ENCODE measurements at places on chromosomes 6 and 20. TPM values are rescaled to one million over a fixed set of nuclear protein-coding genes. Genes with fewer than 3 reads are reported as not detected.

GRCh38 chr6:93416571-93417420 lies 2.6 kb downstream of the EPHA7 start:
- DNase-seq = peak; percentile 41

DNA sequence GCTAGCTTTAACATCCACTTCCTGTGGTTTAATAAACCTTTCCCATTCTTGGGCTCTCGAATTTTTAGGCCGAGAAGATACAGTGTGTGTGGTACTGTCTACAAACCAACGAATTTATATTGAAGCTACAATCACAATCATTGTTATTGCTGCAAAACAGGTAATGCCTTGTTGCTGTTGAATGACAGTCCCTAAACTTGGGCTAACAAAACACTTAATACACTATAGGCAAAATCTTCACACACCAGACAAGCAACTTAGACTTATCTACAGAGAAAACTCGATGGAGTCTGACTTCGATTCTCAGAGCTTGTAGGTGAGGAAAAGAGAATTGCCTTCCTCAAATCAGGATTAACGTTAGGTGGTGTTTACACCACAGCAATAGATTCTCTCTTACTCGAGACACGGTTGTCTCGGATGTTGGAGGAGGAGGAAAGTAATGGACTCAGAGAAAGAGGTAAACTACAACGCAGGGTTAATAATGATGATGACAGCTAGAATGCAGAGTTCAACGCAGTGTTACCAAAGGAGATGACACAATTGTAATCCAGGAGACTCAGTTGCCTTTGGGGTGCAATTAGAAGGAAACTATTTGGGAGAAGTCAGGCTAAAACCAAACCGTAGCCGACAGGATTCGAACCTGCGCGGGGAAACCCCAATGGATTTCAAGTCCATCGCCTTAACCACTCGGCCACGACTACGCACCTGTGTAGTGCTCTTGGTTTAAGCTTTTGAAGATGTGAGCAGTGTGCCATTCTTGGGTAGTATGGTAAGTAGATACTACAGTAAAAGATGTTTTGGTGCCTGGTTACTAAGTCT lies 32.5 kb upstream of the ZNF184 start:
- no peak for DNase-seq

The RIMS4 gene
- total RNA-seq = 0.58 TPM

The DEFB124 gene
- not detected for total RNA-seq

GRCh38 chr20:1397710-1398109 lies 4.9 kb upstream of the FKBP1A start:
- DNase-seq = peak; percentile 23

DNA sequence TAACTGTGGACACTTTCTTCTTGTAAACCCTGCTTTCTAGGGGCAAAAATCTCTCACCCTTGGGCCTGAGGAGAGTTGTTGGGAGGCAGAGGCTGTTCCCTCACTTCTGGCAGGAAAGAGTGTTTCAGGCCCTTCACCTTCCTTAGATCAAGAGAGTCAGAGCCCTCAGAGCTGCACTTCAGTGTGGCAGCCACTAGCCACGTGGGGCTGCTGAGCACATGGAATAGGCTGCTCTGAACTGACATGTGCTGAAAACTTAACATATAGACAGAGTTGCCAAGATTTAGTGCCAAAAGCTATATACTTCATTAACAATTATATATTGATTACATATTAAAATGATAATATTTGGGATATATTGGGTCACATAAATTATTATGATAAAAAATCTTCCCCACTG lies 4.4 kb upstream of the LMBRD1 start:
- no peak for DNase-seq

The CPNE5 gene
- 14.7 TPM for total RNA-seq

The SLC22A23 gene
- 4.3 TPM for total RNA-seq

- DNase-seq = no peak
Observed at GRCh38 chr6:72418495-72418894, 203.4 kb upstream of the KCNQ5 start.

The ZCCHC3 gene
- total RNA-seq = 12.2 TPM

GRCh38 chr6:128078276-128078675 lies 177.4 kb upstream of the THEMIS start:
- DNase-seq = no peak

The TNFRSF6B gene
- 1.4 TPM for total RNA-seq

The PLCB4 gene
- 33.4 TPM for total RNA-seq

DNA sequence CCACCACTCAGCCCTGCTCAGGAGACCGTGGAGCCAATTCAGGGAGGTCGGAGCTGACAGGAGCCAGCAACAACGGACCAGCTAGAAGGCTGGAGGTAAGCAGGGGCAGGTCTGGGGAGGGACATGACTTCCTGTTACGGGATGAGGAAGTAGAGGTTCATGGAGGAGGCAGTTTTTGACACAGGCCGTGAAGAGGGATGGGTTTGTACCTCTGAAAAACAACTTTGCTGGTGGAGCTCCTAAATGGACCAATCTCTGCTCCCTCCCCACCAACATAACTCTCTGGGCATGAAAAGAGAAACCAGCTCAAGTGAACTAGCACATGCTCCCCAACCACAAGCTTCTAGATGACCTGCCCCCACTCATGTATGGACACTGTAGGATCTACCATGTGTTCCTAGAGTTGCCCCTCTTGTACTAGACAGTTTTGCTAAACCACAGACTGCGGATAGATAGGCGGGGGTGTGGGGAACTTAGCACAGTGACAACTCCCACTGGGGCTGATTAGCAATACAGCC lies 31.4 kb downstream of the RALGAPA2 start:
- DNase-seq = no peak

DNA sequence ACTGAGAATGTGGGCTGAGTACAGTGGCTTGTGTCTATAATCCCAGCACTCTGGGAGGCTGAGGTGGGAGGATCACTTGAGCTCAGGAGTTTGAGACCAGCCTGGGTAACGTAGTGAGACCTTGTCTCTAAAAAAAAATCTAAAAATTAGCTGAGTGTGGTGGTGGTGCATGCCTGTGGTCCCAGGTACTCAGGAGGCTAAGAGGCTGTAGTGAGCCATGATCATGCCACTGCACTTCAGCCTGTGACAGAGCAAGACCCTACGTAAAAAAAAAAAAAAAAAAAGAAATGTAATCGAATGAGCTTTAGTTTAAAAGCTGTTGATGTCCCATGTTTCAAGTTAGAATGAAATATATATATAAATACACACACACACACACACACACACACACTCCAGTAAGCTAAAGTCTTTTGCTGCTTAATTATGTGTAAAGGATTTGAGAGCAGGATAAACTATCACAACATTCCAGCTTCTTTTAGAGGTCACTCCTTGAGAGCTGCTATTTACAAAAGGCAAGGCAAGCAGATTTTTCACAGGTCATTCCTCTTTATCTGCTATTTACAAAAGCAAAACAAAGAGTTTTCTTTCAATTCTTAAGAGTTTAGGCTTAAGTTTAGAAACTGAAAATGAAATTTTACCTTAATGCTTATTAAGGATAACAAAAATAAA lies 4.7 kb upstream of the MICAL1 start:
- no peak for DNase-seq

- DNase-seq = no peak
Observed at GRCh38 chr6:8079126-8079525, 14.9 kb upstream of the BLOC1S5 start.

The F13A1 gene
- 371 TPM for total RNA-seq

Measured in left cardiac atrium (tissue), 4 donors.